Pancreas (tissue), 10 donors: ENCODE measurements at places on chromosomes 6 and 20.

GRCh38 chr6:16706911-16707783 lies 54.1 kb downstream of the ATXN1 start:
- no peak overlapping the region for H3K4me3 ChIP-seq
- H3K27me3 ChIP-seq = no peaks in the 10 kb centered on the region
- no peaks in the 10 kb centered on the region for H3K4me1 ChIP-seq
- no peaks in the 10 kb centered on the region for H3K36me3 ChIP-seq

DNA sequence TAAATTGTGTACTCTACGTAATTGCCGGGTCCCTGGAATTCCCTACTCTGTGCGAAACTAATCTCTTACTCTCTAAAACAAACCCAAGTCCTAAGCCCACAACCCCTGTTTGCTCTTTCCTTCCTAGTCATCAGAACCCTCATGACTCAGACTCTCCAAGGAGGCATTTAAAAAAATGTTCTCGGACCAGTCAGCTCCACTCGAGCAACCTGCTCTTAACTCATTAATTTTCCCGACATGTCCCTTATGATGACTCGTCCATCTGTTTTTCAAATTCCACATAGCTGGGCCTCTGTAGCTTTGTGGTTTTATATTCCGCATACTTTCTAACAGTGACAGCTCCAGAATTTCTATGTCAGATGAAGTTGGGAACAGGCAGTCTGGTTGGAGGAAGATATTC lies 2.6 kb upstream of the MUC22 start:
- H3K27ac ChIP-seq = no peak overlapping the region
- H3K36me3 ChIP-seq = no peaks in the 10 kb centered on the region
- no peaks in the 10 kb centered on the region for H3K27me3 ChIP-seq
- H3K4me1 ChIP-seq = no peaks in the 10 kb centered on the region
- DNase-seq = no peak

- no peaks in the 10 kb centered on the region for H3K4me1 ChIP-seq
- no peaks in the 10 kb centered on the region for H3K27me3 ChIP-seq
- H3K27ac ChIP-seq = no peak overlapping the region
- DNase-seq = peak; percentile 21
Observed at GRCh38 chr20:24669701-24670100, 200.3 kb downstream of the SYNDIG1 start.

GRCh38 chr6:53451165-53451564 lies 93.7 kb downstream of the GCLC start:
- H3K4me3 ChIP-seq = no peak overlapping the region
- H3K27ac ChIP-seq = no peak overlapping the region
- no peak for DNase-seq
- no peaks in the 10 kb centered on the region for H3K4me1 ChIP-seq
- no peaks in the 10 kb centered on the region for H3K27me3 ChIP-seq
- no peaks in the 10 kb centered on the region for H3K36me3 ChIP-seq

- no peaks in the 10 kb centered on the region for H3K36me3 ChIP-seq
- no peaks in the 10 kb centered on the region for H3K4me1 ChIP-seq
- no peaks in the 10 kb centered on the region for H3K27me3 ChIP-seq
- DNase-seq = no peak
- H3K27ac ChIP-seq = no peak overlapping the region
Observed at GRCh38 chr6:8442150-8442549, 6.8 kb upstream of the SLC35B3 start.

GRCh38 chr20:8272766-8273165 lies 140.7 kb downstream of the PLCB1 start:
- H3K27ac ChIP-seq = no peak overlapping the region
- DNase-seq = no peak
- peaks cover 10% of the 10 kb centered on the region for H3K4me1 ChIP-seq
- H3K36me3 ChIP-seq = no peaks in the 10 kb centered on the region

DNA sequence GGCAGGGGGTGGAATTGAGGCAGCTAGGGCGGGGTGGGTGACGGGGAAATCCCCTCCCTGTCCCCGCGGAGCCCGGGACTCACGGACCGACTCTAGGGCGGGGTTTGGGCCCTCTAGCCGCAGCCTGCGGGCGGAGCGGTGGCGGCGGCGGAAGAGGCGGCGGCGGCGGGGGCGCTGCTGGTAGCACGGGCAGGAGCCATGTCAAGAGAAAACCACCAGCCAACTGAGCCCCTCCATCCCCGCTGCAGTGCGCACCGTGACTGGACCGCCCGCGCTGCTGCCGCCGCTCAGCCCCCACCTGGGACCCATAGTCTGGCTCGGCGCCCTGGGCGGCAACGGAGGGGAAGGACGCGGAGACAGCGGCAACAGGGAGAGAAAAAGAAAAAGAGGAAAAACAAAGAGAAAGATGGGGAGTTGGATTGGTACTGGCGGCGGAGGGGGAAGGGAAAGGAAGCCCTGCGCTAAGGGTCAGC lies 1.2 kb upstream of the C6orf62 start:
- no peaks in the 10 kb centered on the region for H3K27me3 ChIP-seq
- peak; percentile 86 for DNase-seq
- peaks cover 4% of the 10 kb centered on the region for H3K4me1 ChIP-seq
- peak overlapping the region; percentile 86 for H3K4me3 ChIP-seq

DNA sequence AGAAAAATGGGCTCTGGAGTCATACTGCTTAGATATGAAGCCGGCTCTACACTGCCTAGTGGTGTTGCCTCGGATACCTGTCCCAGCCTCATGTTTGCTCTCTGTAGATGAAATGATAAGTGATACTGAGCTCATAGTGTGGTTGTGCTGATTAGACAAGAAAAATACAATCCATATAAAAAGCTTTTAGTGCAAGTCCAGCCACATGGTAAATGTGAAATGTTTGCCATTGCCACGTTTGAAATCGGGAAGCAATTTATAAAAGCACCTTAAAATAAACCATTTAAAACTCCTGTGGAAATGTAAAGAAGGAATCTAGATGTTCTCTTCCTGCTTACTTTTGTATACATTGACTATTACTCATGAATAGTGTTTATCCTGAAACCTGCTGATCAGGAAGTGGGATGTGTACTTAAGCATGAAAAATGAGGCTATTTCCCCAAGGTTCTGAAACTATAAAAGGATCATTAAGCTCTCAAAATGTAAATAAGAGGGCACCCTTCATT lies 13.1 kb upstream of the PBOV1 start:
- H3K27ac ChIP-seq = peak overlapping the region; percentile 71
- peak; percentile 50 for DNase-seq
- no peaks in the 10 kb centered on the region for H3K36me3 ChIP-seq
- no peak overlapping the region for H3K4me3 ChIP-seq
- peaks cover 16% of the 10 kb centered on the region for H3K4me1 ChIP-seq

GRCh38 chr20:40414843-40415615 lies 274.0 kb downstream of the MAFB start:
- H3K4me3 ChIP-seq = no peak overlapping the region
- H3K27ac ChIP-seq = no peak overlapping the region
- H3K4me1 ChIP-seq = no peaks in the 10 kb centered on the region

DNA sequence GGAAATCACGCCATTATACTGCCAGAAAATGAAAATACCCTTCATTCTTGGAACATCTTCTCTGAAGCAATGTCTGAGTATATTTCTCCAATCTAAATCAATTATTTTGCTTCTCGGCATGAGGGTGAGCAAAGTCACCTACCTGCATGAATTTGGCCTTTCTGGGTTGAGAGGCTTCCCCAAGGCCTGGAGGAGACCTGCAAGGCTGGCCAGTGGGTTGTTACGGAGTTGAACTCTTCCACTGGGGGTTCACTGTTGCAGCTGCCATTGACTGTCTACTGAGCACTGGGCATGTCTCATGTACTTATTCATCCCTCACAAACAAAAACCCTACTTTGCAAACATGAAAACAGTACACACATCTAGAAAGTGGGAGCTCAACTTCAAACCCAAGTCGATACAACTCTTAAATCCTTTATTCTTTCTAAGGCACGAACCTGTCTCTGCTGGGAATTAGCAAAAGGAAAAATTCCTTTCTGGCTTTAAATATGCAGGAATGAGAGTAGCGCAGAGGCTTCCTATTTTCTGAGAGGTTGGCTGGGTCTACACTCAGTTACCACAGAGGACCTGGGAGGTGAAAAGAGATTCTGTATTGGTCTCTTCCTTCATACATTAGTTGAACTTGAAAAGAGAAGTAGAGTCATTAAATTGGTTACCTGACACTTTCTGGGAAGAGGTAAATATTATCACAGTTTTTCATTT lies 87.6 kb upstream of the SGK1 start:
- H3K4me3 ChIP-seq = no peak overlapping the region
- no peaks in the 10 kb centered on the region for H3K27me3 ChIP-seq
- H3K4me1 ChIP-seq = no peaks in the 10 kb centered on the region
- DNase-seq = no peak
- no peak overlapping the region for H3K27ac ChIP-seq
- H3K36me3 ChIP-seq = no peaks in the 10 kb centered on the region

GRCh38 chr20:7094438-7094997 lies 327.0 kb downstream of the BMP2 start:
- H3K4me3 ChIP-seq = no peak overlapping the region
- no peaks in the 10 kb centered on the region for H3K27me3 ChIP-seq
- no peak overlapping the region for H3K27ac ChIP-seq
- DNase-seq = no peak

GRCh38 chr20:47761482-47762047 lies 23.7 kb downstream of the SULF2 start:
- no peak overlapping the region for H3K4me3 ChIP-seq
- DNase-seq = no peak
- no peaks in the 10 kb centered on the region for H3K36me3 ChIP-seq
- no peak overlapping the region for H3K27ac ChIP-seq
- H3K27me3 ChIP-seq = no peaks in the 10 kb centered on the region

GRCh38 chr20:39822667-39823066 lies 860.5 kb downstream of the DHX35 start:
- no peaks in the 10 kb centered on the region for H3K36me3 ChIP-seq
- no peaks in the 10 kb centered on the region for H3K27me3 ChIP-seq
- DNase-seq = no peak
- no peak overlapping the region for H3K27ac ChIP-seq
- no peak overlapping the region for H3K4me3 ChIP-seq

DNA sequence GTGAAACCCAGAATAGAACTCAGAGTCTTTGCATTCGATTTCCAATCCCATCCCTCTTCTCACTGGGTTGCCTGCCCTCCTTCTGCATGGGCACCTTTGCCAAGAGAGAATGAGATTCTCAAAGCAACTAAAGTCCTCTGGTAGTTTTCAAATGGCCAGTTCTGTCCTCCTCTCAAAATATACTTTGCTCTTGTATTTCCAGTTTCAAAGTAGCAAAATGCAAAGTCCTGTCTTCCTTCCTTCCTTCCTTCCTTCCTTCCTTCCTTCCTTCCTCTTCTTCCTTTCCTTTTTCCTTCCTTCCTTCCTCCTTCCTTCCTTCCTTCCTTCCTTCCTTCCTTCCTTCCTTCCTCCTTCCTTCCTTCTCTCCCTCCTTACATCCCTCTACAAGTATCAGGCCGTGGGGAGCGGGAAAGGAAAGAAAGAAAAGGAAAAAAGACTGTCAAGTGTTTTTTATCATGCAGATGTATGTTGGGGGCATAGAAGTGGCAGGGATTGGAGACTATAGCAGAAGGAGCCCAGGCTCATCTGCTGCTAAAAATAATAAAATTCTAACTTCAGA lies 265.2 kb downstream of the CD83 start:
- H3K4me3 ChIP-seq = no peak overlapping the region
- no peak for DNase-seq
- no peak overlapping the region for H3K27ac ChIP-seq
- no peaks in the 10 kb centered on the region for H3K36me3 ChIP-seq

DNA sequence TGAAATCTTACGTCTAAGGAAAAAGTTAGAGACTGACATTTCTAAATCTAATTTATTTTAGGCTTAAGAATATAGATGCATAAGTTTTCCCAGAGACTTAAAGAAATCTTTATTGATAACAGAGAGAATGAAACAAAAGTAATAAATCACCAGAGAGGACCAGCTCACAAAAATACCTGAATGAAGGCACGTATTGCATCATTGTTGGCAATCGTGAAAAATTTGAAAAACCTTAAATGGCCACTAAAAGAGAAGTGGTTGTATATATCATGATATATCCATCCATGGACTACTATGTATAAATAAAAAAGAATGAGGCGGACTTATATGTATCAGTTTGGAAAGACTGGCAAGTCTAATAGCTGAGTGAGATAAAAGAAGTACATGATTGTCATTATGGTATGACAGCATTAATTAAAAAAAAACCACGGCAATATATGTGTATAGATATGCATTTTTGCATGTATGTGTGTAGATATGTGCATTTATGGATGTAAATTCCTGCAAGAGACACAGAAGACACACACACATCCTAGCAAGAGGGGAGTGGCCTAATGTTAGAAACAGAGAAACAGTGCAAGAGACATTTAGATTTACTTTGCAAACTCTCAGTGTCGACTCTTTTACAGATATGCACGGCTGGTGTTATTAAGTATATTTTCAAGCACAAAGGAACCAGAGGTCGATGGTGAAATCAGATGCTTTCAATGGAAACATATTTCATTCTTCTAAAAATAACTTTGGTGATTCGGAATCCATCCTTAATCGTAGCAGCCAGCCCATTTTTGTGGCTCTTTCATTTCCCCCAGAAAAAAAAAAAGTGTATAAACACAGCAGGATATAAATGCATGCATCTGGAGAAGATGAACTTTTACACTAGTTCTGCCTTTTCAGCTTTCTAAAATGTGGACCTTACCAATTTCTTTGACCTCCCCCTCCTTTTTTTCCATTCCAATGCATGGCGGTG lies 156.1 kb upstream of the SALL4 start:
- no peak overlapping the region for H3K4me3 ChIP-seq
- H3K27me3 ChIP-seq = no peaks in the 10 kb centered on the region
- no peak overlapping the region for H3K27ac ChIP-seq
- peaks cover 5% of the 10 kb centered on the region for H3K4me1 ChIP-seq
- DNase-seq = no peak
- H3K36me3 ChIP-seq = no peaks in the 10 kb centered on the region

GRCh38 chr6:135222623-135223022 lies 41.5 kb downstream of the MYB start:
- H3K27me3 ChIP-seq = no peaks in the 10 kb centered on the region
- no peak overlapping the region for H3K27ac ChIP-seq
- H3K36me3 ChIP-seq = no peaks in the 10 kb centered on the region
- no peaks in the 10 kb centered on the region for H3K4me1 ChIP-seq
- no peak overlapping the region for H3K4me3 ChIP-seq
